ENCODE measurements at places on chromosomes 5 and 9. TPM values are rescaled to one million over a fixed set of nuclear protein-coding genes. Genes with fewer than 3 reads are reported as not detected.

GRCh38 chr5:114174131-114174530, 187.7 kb upstream of the KCNN2 start:
- H3K27ac ChIP-seq = no peak overlapping the region
- H3K4me3 ChIP-seq = no peak overlapping the region
- no peaks in the 10 kb centered on the region for H3K36me3 ChIP-seq
- no peaks in the 10 kb centered on the region for H3K4me1 ChIP-seq
- no peak for DNase-seq

DNA sequence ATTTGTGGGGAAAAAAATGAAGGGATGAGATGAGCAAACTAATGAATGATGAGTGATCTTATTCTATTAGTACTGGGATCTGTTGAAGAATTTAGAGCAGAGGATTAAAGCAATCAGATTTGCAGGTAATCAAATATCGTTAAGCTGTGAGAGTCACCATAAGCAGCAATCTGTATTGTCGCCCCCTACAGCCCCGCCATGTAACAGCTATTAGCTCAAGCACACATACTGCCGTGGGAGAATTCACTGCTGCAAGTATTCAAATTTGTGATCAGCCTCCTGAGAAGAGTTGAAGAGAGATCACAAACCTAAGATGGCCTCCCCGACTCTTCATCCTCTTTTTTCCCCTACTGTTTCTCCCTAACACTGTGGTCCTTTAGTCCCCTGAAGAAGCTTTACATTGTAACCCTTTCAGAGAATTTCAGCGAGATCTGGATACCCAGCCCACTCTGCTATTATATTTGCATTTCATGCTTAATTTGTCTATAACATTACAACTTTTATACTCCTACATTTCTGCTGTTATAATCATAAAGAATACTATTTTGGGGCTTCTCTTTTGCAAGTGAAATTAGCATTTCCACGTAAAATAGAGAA, 28.5 kb upstream of the PHF24 start:
- no peaks in the 10 kb centered on the region for H3K27me3 ChIP-seq
- H3K4me1 ChIP-seq = no peaks in the 10 kb centered on the region
- no peak for DNase-seq
- no peak overlapping the region for H3K4me3 ChIP-seq
- no peak overlapping the region for H3K27ac ChIP-seq
- H3K36me3 ChIP-seq = no peaks in the 10 kb centered on the region

GRCh38 chr5:140336388-140336787, 10.0 kb downstream of the HBEGF start:
- peak overlapping the region; percentile 76 for H3K27ac ChIP-seq
- H3K4me3 ChIP-seq = no peak overlapping the region
- H3K36me3 ChIP-seq = no peaks in the 10 kb centered on the region
- peaks cover 3% of the 10 kb centered on the region for H3K4me1 ChIP-seq
- peak; percentile 84 for DNase-seq
- H3K27me3 ChIP-seq = no peaks in the 10 kb centered on the region

DNA sequence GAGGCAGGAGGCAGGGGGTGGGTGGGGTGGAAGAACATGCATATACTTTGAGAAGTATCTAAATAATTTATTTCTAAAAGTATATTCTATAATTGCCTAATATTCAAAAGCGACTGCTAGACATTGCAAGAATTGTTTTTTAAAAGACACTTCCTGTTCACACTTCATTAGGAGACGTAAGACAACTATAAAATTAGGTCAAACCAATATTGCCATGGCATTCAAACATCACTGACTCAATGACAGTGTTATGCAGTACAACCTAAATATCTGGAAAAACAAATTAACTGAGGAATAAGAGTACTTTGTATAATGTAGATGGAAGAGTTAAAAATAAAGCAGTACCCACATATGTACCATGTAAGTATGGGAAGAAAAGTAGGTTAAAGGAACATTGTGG, 4.5 kb downstream of the CCNH start:
- H3K4me3 ChIP-seq = no peak overlapping the region
- no peak overlapping the region for H3K27ac ChIP-seq
- H3K27me3 ChIP-seq = no peaks in the 10 kb centered on the region
- no peaks in the 10 kb centered on the region for H3K4me1 ChIP-seq

Gene STKLD1
- not detected for total RNA-seq

Gene EFNA5
- total RNA-seq = 1.9 TPM

DNA sequence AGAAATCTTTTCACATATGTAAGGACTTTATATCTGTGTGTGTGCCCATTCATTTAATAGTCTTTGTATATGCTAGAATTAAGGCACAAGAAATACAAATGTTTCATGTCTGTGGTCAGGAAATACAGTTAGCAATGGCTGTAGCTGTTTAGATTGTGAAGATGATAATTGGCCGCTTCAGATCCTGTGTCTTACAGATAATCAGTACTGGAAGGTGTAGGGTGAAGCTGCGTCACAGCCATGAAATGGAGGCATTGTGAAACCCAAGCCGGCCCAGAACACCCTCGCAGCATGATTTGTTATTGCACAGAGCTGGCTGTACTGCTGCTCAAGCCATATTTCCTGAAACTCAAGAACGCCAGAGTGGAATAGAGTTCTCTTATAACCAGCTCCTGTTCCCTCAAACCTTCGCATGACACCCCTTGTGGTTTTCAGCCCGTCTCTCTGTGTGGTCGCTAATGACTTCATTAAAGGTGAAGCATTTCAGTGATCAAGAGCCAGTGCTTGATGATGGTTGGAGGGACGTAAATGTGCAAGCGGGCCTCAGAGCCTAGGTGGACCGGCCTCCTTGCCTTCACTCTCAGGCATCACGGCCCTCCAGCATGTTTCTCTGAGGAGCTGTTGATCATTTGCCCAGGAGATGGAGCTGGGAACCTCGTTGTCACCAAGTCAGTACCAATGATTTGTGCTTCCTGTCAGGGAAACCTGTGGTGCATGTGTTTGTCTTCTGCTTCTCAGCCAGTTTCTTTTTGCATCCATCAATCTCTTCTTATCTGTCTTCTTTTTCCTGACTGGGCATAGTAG, 80.1 kb downstream of the F2RL2 start:
- no peaks in the 10 kb centered on the region for H3K4me1 ChIP-seq
- DNase-seq = no peak
- H3K4me3 ChIP-seq = no peak overlapping the region
- no peaks in the 10 kb centered on the region for H3K27me3 ChIP-seq

DNA sequence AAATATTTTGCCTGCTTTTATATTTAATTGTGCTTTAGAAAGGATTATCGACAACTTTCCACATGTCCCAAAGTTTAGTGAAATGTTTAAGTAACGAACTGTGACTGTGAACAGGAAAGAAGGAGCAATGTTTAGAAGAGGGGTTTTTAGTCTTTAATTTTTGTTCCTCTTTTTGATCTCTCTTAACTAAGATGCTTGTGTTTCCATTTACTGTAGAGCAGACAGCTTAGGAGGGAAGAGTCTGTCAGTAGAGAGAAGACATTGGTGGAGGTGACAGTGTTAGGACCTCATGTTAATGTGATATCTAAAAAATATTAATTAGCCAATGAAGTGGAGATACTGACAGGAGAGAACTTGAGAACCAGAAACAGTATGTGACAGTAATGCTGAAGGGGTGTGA, 92.2 kb downstream of the RASGRF2 start:
- no peaks in the 10 kb centered on the region for H3K27me3 ChIP-seq
- no peak overlapping the region for H3K4me3 ChIP-seq
- no peak for DNase-seq
- no peaks in the 10 kb centered on the region for H3K36me3 ChIP-seq
- H3K4me1 ChIP-seq = no peaks in the 10 kb centered on the region

- peak overlapping the region; percentile 15 for H3K27ac ChIP-seq
- H3K36me3 ChIP-seq = no peaks in the 10 kb centered on the region
- no peaks in the 10 kb centered on the region for H3K27me3 ChIP-seq
- H3K4me1 ChIP-seq = peaks cover 10% of the 10 kb centered on the region
- DNase-seq = no peak
Measured at GRCh38 chr5:173310218-173310769, 17.9 kb downstream of the STC2 start.

DNA sequence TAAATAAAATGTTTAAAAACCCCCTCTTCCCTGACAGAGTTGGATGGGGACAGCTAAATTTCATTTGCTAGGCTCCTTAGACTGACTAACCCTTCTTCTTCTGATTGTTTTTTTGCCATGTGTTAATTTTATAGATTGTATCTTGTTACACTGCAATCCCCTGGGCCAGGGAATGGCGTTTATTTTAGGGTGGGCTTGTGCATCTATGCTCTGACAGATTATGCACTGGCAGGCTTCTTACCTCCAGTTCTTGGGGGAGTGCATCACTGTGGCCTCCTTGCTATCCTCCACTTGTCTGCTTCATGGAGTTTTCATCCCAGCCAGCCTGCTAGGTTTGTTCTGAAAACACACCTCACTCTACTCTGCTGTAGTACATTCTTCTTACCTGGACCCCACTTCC, 159.8 kb downstream of the DROSHA start:
- H3K27ac ChIP-seq = no peak overlapping the region
- no peaks in the 10 kb centered on the region for H3K27me3 ChIP-seq
- no peak overlapping the region for H3K4me3 ChIP-seq
- H3K36me3 ChIP-seq = no peaks in the 10 kb centered on the region

- H3K27ac ChIP-seq = peak overlapping the region; percentile 80
- no peaks in the 10 kb centered on the region for H3K36me3 ChIP-seq
Measured at GRCh38 chr9:73037613-73038012, 84.8 kb upstream of the ALDH1A1 start.

Gene F2RL1
- 2.1 TPM for total RNA-seq

DNA sequence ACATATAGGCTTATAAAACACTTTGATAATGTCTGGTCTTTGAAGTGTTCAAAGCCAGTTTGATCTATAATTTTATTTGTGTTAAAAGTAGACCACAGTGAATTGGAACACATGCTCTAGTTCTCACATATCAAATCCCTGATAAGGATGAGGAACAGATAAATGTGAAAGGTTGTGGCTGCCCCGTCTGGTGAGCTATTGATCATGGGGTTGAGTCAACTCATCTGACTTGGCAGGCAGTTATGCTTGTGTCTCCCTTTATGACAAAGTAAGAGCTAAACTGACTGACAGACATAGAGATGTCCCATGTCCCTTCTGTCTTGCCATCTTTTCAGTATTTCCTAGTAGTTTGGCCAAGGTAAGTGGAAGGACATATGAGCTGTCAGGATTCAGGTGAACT, 2.9 kb upstream of the ERMP1 start:
- H3K27me3 ChIP-seq = no peaks in the 10 kb centered on the region
- H3K36me3 ChIP-seq = no peaks in the 10 kb centered on the region
- no peaks in the 10 kb centered on the region for H3K4me1 ChIP-seq
- no peak for DNase-seq

Gene OR1Q1
- total RNA-seq = not detected

Gene OGN
- 32.5 TPM for total RNA-seq

Gene SLC2A6
- 0.76 TPM for total RNA-seq

DNA sequence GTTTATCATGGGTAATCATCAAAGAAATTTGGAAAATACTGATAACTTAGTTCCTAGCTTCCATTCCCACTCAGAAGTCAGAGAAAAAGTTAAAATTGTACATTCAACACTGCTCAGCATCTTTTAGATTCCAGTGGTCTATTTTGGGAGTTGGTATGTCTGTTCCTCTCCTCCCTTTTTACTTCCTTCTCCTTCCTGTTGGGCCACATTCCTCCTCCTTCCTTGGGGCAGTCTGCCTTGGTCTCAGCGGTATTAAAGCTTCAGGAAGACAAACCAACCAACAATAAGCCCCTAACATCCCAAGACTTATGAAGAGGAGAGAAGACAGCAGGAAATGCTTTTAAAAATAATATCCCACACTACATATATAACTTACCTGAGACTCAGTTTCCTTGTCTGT, 49.9 kb upstream of the SSBP2 start:
- no peak for DNase-seq
- no peaks in the 10 kb centered on the region for H3K27me3 ChIP-seq

DNA sequence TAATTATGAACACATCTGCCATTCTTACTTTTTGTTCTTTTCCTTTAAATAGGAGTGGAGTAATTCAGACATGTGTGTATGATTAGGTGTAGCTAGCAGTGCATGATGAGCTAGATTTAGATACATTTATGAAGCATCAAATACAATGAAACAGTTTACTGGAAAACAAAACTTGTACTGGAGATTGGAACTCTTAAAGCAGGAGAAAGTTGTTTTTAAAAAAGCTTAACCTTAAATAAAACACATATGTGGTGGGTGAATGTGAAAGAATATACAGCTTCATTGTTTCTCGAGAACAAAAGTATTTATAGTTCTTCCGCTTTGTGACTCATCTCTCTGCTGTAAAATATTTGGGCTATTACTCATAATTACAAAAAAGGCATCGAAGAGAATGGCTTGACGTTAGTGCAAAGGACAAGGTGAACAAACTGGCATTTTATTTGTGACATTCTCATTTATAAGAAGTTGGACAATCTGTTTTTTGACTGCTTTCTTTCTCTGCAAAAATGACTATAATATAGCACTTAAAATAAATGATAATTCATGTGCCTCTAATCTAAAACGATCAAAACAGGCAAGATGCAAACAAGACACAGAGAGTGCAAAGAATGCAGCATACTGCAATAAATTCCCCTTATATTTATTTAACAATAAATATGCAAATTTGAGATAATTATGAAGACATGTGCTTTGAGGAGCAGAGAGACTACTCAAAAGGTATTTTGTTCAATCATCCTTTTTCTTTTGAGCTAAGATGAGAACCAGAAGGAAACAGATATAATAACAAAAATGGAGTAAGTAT, 478.8 kb downstream of the CETN3 start:
- no peak for DNase-seq
- no peaks in the 10 kb centered on the region for H3K36me3 ChIP-seq
- H3K4me1 ChIP-seq = no peaks in the 10 kb centered on the region
- no peaks in the 10 kb centered on the region for H3K27me3 ChIP-seq
- H3K4me3 ChIP-seq = no peak overlapping the region

- no peaks in the 10 kb centered on the region for H3K27me3 ChIP-seq
- no peaks in the 10 kb centered on the region for H3K4me1 ChIP-seq
- H3K27ac ChIP-seq = no peak overlapping the region
- no peaks in the 10 kb centered on the region for H3K36me3 ChIP-seq
- no peak for DNase-seq
Measured at GRCh38 chr9:74443036-74443750, 53.9 kb upstream of the RORB start.
